Activated T-helper 17 cell treated with anti-CD3 and anti-CD28 coated beads, Interleukin-2, amount 50 U/mL, for 72 hours (primary cell): ENCODE measurements at places on chromosomes 1 and 21.

DNA sequence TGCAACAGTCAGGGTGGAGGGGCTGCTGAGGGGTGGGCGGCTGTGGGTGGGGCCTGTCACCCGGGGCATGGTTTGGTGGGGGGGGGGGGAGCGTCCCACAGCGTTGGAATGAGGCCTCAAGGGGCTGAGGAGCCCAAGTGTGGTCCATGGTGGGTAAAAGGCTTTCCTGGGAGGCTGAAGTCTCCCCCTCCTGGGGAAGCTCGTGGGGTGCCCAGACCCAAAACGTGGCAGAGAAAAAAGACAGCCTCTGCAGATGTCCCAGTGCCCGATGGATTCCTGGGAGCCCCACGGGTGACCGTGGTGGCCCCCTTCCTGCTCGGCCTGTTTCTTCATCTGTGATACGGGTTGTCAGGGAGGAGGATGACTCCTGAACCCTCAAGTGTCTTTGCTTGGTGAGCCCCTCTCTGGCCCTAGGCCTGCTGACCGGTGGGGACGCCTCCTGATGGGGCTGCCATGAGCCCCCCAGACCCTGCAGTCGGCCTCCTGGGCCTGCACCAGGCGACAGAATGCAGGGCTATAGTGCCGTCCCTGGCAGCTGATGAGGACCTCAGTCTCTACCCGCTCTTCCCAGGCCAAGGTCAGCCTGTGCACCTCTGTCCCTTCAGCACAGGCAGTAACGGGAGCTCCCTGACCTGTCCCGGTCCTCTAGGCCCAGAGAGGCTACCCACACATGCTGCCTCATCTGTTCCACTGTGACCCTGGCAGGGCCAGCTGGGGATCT lies 1.1 kb downstream of the OBSCN start:
- no peak overlapping the region for H3K27ac ChIP-seq
- no peaks in the 10 kb centered on the region for H3K27me3 ChIP-seq
- H3K4me3 ChIP-seq: no peak overlapping the region
- no peaks in the 10 kb centered on the region for H3K4me1 ChIP-seq
- H3K36me3 ChIP-seq: no peaks in the 10 kb centered on the region

GRCh38 chr1:62358665-62359373 lies 39.6 kb upstream of the KANK4 start:
- no peaks in the 10 kb centered on the region for H3K27me3 ChIP-seq

DNA sequence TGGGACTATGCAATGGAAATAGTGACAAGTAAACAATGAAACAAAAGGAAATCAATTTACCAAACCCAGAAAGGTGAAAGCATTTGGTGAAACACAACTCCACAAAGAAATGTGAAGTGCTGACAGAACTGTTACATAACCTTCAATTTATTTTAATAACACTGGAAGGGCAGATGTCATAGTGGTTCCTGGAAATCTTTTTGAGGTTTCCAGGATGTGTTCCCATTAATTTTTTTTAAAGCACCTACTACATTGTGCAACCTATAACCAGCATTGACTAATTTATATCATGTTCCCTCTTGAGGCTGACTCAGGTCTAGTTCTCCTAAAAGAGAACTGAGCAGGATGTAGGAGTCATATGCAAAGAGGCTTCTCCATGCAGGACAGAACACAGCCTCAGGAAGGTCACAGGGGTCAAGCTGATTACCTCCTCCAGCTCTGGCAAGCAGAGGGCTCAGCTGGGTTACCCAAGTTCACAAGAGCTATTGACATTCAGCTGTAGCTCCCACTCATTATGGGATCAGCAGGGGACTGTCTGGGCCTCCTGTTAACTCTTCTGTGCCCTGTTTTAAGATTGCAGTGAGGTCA lies 157.1 kb upstream of the NRIP1 start:
- peak overlapping the region; percentile 8 for H3K4me3 ChIP-seq
- no peak overlapping the region for H3K27ac ChIP-seq
- H3K27me3 ChIP-seq: no peaks in the 10 kb centered on the region

GRCh38 chr1:37107153-37107907 lies 73.0 kb upstream of the GRIK3 start:
- no peaks in the 10 kb centered on the region for H3K4me1 ChIP-seq
- H3K36me3 ChIP-seq: no peaks in the 10 kb centered on the region
- ATAC-seq: no peak
- H3K27ac ChIP-seq: no peak overlapping the region
- H3K27me3 ChIP-seq: peaks cover 19% of the 10 kb centered on the region
- H3K4me3 ChIP-seq: no peak overlapping the region

GRCh38 chr1:205293350-205294074 lies 28.0 kb downstream of the NUAK2 start:
- peaks cover 21% of the 10 kb centered on the region for H3K4me1 ChIP-seq
- H3K27ac ChIP-seq: peak overlapping the region; percentile 65
- H3K4me3 ChIP-seq: no peak overlapping the region
- no peaks in the 10 kb centered on the region for H3K36me3 ChIP-seq
- no peaks in the 10 kb centered on the region for H3K27me3 ChIP-seq
- ATAC-seq: no peak

DNA sequence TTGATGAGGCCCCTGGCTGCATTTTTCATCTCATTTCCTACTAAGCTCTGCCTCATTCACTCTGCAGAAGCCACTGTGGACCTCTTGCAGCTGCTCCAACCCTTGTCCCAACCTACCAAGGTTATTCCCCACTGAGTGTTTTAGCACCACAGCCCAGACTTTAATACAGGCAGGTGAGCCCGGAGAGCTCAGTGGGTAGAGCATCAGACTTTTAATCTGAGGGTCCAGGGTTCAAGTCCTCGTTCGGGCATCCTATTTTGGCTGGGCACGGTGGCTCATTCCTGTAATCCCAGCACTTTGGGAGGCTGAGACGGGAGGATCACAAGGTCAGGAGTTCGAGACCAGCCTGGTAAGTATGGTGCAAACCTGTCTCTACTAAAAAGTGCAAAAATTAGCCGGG lies 18.1 kb upstream of the BLACAT1 start:
- H3K4me1 ChIP-seq: no peaks in the 10 kb centered on the region
- H3K27me3 ChIP-seq: peaks cover 37% of the 10 kb centered on the region
- ATAC-seq: no peak
- no peak overlapping the region for H3K27ac ChIP-seq

GRCh38 chr1:226644541-226645176 lies 94.4 kb downstream of the ITPKB start:
- no peak overlapping the region for H3K27ac ChIP-seq
- peak overlapping the region; percentile 84 for H3K4me3 ChIP-seq

DNA sequence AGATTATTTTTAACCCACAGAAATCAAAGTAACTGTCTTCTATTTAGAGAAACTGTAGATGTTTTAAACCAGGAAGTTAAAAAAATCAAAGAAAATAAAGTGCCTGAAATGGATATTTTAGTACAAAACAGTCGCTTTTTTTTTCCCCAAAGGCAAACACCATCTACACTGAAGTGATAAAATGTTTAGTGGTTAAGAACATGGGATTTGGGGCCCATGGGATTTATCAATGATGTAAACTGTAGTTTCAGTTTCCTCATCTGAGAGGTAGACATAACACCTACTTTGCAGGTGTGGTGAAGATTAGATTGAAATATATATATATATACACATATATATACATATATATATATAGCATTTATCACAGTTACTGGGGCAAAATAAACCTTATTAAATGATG lies 22.1 kb downstream of the ASPM start:
- no peaks in the 10 kb centered on the region for H3K4me1 ChIP-seq
- peaks cover 18% of the 10 kb centered on the region for H3K36me3 ChIP-seq
- H3K4me3 ChIP-seq: no peak overlapping the region

DNA sequence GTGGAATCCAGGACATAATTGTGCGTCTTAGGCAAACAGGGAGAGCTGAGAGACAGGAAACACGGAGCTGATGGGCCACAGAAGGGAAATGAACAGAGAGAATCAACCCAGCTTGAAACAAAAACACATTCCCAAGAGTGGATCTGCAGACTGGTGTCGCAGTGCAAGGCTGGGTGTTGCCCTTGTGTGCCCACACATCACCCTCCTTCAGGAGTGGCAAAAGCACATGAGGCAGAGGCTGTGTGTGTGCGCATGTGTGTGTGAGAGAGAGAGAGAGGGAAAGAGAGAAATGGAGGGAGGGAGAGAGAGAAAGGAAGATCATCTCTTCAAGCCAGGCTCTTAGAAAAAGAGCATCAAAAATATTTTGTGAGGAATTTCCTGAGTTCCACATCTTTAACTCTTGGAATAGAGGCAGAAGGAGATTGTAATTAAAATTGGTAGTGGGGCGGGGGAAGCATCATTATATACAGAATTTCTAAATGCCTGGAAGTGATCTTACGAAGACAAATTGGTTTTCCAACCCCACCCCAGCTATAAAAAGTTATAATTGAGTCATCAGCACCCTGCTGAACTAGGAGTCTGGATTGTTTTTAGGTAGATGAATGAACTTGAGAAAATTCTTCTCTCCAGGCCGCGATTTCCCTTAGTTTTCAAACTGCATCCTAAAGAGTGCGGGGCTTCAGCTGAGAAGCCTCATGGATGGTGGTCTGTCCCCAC lies 480.7 kb downstream of the NPHP4 start:
- no peak overlapping the region for H3K4me3 ChIP-seq
- H3K4me1 ChIP-seq: no peaks in the 10 kb centered on the region
- no peak for ATAC-seq
- H3K27ac ChIP-seq: no peak overlapping the region
- H3K36me3 ChIP-seq: no peaks in the 10 kb centered on the region

DNA sequence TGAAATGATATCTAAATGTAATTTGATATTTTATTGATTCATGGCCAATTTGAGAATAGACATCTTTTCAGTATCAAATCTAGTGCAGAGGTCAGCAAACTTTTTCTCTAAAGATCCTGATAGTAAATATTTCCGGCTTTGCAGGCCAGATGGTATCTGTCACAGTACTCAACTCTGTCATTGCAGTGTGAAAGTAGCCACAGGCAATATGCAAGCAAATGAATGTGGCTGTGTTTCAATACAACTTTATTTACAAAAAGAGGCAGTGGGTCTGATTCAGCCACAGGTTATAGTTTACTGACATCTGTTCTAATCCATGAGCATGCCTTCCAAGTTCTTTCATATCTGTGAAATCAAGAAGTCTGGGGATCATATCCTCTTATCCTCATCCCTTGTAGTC lies 221.2 kb downstream of the PRDM2 start:
- H3K4me3 ChIP-seq: no peak overlapping the region
- no peak overlapping the region for H3K27ac ChIP-seq
- ATAC-seq: no peak
- H3K27me3 ChIP-seq: peaks cover 13% of the 10 kb centered on the region

GRCh38 chr1:1063945-1064831 lies 9.9 kb downstream of the RNF223 start:
- peak overlapping the region; percentile 80 for H3K4me3 ChIP-seq
- no peaks in the 10 kb centered on the region for H3K4me1 ChIP-seq
- H3K36me3 ChIP-seq: peaks cover 62% of the 10 kb centered on the region

DNA sequence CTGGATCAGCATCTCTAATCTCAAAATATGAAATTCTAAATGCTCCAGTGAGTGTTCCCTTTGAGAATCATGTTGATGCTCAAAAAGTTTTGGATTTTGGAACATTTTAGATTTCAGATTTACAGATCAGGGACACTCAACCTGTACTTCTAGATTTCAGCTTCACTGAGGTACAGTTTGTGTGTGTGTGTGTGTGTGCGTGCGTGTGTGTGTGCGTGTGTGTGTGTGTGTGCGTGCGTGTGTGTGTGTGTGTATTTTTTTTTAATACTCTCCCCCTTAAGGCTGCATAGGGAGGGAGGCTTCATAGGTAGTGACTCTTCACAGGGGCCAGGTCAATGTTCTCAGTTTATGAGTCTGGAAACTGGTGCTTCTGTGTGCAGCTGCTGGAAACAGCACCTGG lies 77.5 kb downstream of the BRINP2 start:
- H3K27ac ChIP-seq: no peak overlapping the region
- no peaks in the 10 kb centered on the region for H3K4me1 ChIP-seq
- no peaks in the 10 kb centered on the region for H3K27me3 ChIP-seq
- no peak for ATAC-seq
- no peaks in the 10 kb centered on the region for H3K36me3 ChIP-seq

GRCh38 chr1:228004856-228005462 lies 1.8 kb upstream of the WNT3A start:
- no peaks in the 10 kb centered on the region for H3K36me3 ChIP-seq
- H3K27ac ChIP-seq: no peak overlapping the region
- ATAC-seq: no peak
- H3K4me3 ChIP-seq: no peak overlapping the region

DNA sequence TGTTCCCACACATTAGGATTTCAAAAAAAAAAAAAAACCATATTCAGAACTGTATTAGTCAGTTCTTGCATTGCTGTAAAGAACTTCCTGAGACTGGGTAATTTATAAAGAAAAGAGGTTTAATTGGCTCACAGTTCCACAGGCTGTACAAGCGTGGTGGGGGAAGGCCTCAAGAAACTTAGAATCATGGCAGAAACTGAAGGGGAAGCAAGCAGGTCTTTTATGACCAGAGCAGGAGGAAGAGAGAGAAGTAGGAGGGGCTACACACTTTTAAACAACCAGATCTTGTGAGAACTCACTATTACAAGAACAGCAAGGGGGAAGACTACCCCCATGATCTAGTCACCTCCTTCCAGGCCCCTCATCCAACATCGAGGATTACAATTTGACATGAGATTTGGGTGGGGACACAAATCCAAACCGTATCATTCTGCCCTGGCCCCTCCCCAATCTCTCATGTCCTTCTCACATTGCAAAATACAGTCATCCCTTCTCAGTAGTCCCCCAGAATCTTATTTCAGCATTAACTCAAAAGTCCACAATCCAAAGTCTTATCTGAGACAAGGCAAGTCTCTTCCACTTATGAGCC lies 51.8 kb downstream of the POU2F1 start:
- H3K27me3 ChIP-seq: no peaks in the 10 kb centered on the region
- H3K4me3 ChIP-seq: no peak overlapping the region
- ATAC-seq: no peak

- H3K27ac ChIP-seq: no peak overlapping the region
- H3K4me3 ChIP-seq: peak overlapping the region; percentile 62
Observed at GRCh38 chr1:117615474-117615873, 9.6 kb downstream of the TENT5C start.

- H3K27me3 ChIP-seq: peaks cover 6% of the 10 kb centered on the region
- no peak overlapping the region for H3K27ac ChIP-seq
- no peaks in the 10 kb centered on the region for H3K36me3 ChIP-seq
- no peaks in the 10 kb centered on the region for H3K4me1 ChIP-seq
Observed at GRCh38 chr1:236341298-236341697, 52.8 kb upstream of the EDARADD start.

GRCh38 chr1:61742620-61743430 lies 545 bp downstream of the PATJ start:
- ATAC-seq: peak; percentile 61
- H3K27ac ChIP-seq: peak overlapping the region; percentile 45
- no peaks in the 10 kb centered on the region for H3K27me3 ChIP-seq
- peaks cover 5% of the 10 kb centered on the region for H3K36me3 ChIP-seq
